ENCODE measurements at places on chromosomes 7 and 10.

DNA sequence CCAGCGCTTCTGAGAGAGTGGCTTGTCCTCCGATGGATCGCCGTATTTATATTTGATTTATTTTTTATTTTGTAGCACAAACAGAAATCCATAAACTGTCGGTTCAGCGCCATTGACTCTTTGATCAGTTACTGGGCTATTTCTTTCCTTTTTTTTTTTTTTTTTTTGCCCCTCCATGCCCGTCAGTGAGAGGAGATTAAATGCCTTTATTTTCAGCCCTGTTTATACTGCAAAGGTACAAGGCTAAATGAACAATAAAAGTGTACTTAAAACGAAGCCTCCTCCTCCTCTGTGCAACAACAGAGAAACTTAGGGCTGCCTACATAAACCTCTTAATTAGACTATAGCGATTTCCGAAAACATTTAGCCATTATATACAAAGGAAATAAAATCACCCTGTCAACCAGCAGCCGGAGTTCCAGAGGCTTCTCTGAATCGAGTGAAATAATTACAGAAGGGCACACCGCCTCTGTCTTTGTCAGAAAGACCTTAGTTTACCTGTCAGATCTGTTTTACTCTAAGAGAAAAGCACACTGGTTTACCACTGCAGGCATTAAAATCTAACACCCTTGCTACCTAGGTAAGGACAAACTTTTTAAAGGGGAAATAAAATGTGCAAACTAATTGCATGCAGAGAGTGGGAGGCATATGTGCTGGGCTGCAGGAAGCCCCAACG, 3.5 kb downstream of the EBF3 start:
- DNase-seq: no peak

DNA sequence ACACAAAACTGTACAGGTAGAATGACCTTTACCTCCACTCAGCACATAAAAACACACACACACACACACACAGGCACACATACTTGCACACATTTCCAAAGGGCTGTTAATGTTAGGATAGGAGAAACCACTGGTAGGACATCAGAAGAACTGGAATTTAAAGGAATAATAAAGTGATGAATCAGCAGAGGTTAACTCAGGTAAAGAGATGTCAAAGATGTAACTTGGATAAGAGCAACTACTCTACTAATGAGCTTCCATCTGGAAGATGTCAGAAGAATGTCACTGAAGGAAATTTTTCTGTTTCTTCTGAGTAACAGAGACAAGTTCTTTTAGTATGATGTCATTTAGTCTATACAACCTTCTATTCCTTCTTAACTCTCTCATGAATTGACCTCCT, 26.4 kb upstream of the GPR37 start:
- no peak for DNase-seq

DNA sequence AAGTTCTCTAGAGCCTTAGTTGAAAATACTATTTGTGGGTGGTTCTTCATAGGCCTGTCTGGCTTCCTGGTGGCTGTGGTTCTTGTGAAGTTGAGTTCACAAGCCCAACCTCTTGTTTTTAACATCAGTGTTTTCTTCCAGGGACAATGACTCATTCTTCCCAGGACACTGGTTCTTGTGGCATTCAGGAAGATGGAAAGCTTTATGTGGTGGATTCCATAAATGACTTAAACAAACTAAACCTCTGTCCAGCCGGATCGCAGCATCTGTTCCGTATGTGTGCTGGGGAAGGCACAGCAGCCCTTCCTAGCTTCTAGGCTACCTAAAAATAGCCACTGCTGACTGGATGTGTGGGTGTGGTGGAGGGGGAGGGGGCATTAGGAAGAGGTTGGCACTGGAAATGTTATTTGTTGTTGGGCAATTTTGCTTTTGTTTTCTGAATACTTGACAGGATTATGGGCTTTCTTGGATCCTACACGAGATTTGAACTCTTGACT, 3.9 kb downstream of the LSMEM1 start:
- DNase-seq: no peak

DNA sequence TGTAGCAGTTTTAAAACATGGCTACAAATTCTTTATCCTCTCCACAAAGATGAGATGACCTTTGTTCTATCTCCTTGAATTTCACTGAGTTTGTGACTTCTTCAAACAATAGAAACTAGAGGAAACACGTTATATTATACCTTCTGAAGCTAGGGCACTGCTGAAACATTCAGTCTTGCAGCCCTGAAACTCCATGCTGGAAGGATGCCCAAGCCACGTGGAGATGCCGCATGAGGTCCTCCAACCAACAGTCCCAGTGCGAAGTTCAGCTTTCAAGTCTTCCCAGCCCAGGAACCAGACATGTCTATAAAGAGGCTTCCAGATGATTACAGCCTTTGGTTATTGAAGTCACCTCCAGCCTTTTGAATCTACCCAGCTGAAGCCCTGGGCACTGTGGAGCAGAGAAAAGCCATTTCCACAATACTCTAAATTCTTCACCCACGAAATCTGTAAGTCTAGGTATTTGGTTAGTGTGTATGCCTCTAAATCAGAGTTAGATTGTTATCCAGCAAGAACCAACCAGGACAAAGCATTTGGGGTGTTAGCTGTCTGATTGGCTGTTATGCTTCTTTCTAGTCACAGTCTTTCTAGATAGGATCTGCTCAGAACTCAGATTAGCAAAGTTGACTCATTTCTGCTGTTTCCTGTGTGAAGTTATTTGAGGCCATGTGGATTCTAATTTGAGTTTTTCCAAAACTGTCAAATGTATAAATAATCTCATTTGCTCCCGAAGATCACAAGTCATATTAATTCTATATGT, 186.5 kb upstream of the TMEM72 start:
- no peak for DNase-seq
